NCI-H69 (cell line): ENCODE measurements at places on chromosomes 5 and 9.

DNA sequence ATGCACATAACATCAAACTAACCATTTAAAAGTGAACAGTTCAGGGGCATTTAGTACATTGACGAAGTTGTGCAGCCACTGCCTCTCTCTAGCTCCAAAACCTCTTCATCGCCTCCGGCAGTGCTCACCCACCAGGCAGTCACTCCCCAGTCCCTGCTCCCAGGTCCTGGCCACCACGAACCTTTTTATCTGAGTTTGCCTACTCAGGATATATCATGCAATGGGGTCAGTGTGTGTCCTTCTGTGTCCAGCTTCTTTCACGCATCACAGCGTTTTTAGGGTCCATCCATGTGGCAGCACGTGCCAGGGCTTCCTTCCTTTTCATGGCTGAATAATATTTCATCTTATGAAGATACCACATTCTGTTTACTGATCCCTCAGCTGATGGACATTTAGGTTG, 4.6 kb downstream of the AHRR start:
- DNase-seq, result no peak

GRCh38 chr9:37917313-37917731, 13.4 kb upstream of the SLC25A51 start:
- no peak for DNase-seq

DNA sequence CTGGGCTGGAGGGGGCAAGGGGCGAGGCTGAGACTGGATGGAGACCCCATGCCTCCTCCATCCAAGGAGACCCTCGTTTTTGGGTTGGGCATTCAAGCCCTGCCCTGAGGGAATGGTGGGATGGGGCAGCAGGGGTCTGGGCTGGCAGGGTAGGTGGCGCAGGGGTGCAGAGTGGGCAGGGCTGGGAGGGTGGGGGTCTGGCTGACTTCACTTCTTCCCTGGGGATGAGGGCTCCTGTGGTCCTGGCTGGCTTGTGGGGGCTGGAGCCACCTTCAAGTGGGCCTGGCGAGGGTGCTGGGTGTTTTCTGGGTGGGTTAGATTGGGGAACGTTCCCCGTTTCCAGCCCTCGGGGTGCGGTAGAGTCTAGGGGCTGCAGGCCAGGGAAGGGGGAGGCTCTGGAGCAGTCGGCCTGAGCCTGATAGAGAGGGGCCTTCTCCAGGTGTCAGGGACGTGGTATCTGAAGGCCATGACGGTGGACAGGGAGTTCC, 412 bp downstream of the LCN1 start:
- DNase-seq, result no peak

- peak; percentile 54 for DNase-seq
Observed at GRCh38 chr9:72997387-72997995, 44.6 kb upstream of the ALDH1A1 start.

GRCh38 chr5:65102976-65103711, 334.4 kb downstream of the CWC27 start:
- peak; percentile 98 for DNase-seq

DNA sequence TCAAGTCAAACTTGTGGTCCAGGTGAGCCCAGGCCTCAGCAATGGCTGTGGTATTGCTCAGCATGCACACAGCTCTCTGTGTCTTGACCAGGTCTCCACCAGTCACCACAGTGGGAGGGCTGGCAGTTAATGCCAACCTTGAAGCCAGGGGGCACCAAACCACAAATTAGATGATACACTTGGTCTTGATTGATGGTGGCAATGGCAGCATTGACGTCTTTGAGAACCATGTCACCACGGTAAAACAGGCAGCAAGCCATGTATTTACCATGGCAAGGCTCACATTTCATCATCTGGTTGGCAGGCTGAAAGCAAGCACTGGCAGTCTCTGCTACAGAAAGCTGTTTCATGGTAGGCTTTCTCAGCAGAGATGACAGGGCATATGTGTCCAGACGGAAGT, 40.0 kb downstream of the NIM1K start:
- peak; percentile 55 for DNase-seq
